Renal pelvis (tissue), 12 donors: ENCODE measurements at places on chromosomes 1 and 21. TPM values are rescaled to one million over a fixed set of nuclear protein-coding genes. Genes with fewer than 3 reads are reported as not detected.

DNA sequence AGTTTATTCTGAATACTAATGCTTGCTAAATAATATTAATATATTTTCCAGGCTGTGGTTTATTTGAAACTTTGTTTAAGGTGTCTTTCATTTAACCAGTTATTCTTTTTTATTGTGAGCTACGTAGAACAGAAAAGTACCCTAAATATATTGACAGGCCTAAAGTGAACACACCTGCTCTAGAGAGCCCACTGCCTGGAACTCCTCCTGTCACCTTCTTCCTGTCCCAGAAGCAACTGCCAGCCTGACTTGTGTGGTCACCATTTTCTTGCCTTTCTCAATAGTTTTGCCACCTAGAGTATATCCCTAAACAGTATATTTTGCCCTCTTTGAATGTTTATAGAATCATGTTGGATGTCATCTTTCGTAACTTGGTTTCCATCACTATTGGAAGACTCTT, 48.5 kb downstream of the SCCPDH start:
- no peak for DNase-seq

GRCh38 chr1:224333939-224334786, 4.2 kb upstream of the NVL start:
- DNase-seq = no peak

DNA sequence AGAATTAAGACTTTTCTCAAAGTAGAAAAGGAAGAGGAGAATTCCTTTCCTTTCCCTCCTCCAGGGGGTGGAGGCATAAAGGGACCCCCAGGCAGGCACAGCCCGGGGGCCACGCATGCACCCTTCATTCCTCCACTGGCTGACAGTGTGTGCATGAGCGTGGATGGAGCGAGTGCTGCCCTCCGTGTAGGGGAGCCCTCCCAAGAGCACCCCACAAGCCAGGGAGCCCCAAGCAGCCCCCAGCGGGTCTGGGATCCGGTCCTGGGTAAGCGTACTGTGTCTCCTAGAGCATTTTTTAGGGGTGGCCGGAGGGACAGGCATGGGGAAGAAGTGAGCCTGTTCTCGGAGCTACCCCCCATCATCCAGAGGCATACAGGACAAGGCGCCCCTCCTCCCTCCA, 120.5 kb downstream of the SIK1 start:
- no peak for DNase-seq

DNA sequence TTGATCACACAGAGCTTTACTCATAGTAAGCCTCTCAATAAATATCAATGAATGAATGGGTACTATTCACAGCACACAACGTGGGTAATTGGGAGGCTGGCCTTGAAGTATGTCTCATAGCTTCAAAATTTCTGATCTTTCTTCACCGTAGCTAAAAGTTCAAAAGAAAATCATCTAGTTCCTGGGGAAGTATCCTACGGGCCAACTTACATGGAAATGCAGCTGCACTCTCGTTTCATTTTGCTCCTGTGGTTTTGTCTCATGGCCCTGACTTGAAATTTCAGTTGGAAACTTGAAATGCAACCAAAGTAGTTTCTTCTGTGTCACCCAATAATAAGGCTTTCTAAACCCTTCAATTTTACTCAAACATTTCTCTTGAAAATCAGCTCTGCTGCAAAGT, 76.1 kb upstream of the CNIH3 start:
- no peak for DNase-seq

GRCh38 chr1:152623203-152623844, 421 bp upstream of the LCE3A start:
- no peak for DNase-seq

DNA sequence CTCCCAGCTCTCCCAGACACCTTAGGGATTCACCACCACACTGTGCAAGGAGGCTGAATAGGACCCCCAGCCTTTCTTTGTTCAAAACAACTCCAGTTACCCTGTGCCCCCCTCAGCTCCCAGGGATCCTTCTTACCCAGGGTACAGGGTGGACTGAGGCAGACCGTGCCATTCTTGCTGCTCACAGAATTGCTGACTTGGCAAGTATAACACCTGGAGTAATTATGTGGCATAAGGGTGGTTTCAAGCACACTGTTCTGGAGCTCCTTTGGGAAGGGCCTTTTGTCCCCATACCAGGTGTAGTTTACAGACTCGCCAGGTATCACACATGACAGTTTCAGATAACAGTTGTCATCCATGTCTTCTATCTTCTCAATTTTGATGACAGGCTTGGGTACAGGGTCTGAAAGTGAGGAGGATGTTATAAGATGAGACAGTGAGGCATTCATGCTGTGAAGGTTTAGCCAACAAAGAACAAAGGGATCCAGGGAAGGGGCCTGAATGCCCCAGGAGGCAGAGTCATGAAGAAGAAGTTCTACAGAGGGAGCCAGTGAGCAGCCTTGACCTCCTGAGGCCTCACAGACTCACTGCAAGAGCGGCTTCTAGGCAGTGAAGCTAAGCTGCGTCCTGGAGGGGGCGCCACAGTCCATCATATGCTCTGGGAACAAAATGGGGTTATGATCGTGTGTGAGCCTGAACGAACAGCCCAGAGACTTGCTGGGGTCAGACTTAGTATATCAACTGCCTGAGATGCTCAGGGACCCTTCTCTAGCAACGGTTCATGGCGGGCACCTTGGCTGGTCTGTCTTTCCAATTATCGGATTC, 30.3 kb downstream of the CD48 start:
- peak; percentile 21 for DNase-seq

DNA sequence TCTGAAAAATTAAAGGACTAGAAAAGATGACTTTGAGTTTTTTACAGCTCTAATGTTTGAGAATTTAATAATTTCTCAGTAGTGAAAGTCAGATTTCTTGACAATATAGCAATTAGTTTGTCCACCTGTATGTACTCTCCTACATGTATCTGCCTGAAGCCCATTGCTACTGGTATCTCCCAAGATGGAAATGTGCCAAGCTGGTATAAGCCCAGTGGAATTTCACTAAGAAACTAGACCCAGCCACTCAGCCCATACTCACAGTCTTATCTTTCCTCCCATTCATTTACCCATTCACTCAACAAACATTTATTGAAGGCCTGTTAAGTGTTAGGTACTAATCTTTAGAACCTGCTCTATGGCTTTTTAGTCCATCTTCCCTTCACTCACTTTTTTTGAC, 21.6 kb upstream of the TRIM45 start:
- no peak for DNase-seq

- peak; percentile 42 for DNase-seq
Observed at GRCh38 chr1:11441211-11441952, 37.6 kb upstream of the DISP3 start.

DNA sequence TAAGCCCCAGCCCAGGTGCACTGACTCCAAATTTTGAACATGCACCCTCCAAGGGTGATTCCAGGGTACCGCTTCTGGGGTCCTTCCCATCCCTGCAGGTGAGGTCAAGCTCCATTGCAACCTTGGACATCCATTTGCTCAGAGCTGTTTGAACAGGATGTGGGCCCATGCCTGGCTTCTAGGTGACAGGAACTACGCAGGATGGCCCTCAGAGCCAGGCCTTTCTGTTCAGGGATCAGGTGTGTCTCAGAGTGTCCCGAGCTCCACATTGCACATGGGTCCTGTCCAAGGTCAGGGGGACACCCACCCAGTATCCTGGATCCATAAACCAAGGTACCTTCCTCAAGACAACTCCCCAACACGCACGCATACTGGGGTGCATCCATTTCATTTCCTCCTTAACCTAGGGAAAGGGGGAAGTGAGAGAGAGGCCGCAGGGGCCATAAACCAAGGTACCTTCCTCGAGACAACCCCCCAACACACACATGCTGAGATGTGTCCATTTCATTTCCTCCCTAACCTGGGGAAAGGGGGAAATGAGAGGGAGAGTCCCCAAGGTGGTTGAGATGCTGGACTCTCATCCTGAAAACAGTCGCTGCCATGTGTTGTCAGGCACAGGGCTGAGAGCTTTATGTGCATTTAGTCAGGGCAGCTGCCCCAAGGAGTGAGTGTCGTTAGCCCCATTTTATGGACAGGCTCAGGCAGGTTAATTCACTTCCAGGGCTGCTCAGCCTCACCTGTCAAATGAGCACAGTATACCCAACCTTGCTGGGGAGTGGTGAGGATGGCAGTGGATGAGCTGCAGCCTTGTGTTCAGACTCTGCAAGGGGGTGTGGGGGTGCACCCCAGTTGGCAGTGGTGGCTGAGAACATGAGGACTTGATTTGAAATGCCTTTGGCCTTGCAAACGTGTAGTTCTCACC, 2.1 kb downstream of the SLC66A1 start:
- DNase-seq = no peak

DNA sequence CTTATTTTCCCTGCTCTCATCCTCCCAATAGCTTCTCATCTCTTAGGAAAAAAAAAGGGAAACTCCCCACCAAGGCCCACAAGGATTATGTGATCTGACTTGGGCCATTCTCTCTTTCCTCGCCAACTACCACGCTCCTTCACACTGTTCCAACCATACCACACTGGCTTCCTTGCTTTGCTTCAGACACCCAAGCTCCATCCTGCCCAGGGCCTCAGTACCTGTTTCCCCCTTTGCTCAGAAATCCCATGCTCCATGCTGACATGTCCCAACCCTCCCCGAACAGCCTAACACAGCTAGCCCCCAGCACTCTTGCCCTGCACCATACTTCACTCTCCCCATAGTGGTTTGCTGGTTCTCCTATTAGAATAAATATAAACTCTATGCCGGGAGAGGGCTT, 39.2 kb downstream of the MAB21L3 start:
- DNase-seq = no peak

- DNase-seq = no peak
Observed at GRCh38 chr1:18293291-18293690, 185.7 kb downstream of the IGSF21 start.

GRCh38 chr1:75520862-75521475, 89.9 kb downstream of the SLC44A5 start:
- no peak for DNase-seq

- DNase-seq = no peak
Observed at GRCh38 chr1:201766131-201766866, 62.7 kb upstream of the IPO9 start.

GRCh38 chr1:108747171-108747850, 837 bp downstream of the STXBP3 start:
- peak; percentile 82 for DNase-seq

DNA sequence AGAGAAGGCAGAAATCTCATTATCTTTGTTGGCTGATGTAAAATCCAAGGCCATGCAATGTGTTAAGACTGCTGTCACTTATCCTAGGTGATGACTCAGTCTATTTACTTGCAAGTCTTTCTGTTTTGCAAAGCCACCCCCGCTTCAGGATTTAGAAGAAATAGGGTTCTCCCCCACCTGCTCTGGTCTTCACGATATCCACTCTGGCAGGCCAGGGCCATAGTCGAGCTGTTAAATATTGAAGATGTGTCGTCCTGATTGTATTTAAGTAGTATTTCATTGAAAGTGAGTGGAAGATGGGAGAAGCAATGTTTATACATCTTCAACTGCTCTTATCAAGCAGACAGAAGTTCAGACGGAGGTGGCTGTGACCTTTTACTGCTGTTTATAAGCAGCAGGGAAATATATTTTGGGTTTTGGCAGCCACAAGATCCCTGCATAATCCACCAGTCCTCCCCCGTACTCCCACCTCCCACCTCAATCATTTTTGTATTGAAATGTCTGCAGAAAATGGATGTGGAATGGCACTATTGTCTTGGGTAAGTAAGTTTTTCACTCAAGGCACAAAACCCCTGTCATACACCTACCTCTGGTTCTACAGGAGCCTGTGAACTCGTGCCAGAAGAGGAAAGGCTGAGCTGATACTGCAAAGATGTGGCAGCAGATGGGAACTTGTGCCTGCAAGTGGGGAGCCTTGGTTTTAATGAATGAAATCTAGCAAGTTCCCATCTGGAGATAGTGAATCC, 117.4 kb downstream of the MRPS6 start:
- no peak for DNase-seq

DNA sequence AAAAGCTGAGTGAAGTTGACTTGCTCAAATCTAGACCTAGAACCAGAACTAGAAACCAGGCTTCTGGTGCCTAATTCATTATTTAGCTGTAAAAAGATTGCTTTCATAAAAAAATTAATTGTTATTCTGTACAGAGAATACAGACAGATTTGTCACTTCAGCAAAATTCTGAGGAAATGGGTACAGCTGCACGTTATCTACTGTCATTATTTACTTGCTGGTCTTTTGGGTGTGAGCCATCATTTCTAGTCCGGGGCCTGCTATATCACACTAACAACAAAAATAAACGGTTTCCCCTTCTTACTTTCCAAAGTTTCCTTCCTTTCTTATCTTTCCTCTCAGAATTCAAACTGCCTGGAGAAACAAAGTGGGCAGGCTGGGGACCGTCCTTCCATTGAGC, 68.3 kb downstream of the PTGER3 start:
- DNase-seq = no peak

- DNase-seq = no peak
Observed at GRCh38 chr1:55007625-55008024, 8.9 kb downstream of the BSND start.

DNA sequence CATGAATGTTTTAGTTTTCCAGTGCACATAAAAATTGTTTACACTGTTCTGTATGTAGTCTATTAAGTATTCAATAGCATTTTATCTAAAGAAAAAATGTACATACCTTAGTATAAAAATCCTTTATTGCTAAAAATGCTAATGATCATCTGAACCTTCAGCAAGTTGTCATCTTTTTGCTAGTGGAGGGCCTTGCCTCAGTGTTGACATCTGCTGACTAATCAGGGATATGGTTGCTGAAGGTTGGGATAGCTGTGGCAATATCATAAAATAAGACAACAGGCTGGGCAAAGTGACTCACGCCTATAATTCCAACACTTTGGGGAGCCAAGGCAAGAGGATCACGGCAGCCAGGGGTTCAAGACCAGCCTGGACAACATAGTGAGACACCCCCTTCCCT, 9.0 kb downstream of the DYNLT5 start:
- no peak for DNase-seq

DNA sequence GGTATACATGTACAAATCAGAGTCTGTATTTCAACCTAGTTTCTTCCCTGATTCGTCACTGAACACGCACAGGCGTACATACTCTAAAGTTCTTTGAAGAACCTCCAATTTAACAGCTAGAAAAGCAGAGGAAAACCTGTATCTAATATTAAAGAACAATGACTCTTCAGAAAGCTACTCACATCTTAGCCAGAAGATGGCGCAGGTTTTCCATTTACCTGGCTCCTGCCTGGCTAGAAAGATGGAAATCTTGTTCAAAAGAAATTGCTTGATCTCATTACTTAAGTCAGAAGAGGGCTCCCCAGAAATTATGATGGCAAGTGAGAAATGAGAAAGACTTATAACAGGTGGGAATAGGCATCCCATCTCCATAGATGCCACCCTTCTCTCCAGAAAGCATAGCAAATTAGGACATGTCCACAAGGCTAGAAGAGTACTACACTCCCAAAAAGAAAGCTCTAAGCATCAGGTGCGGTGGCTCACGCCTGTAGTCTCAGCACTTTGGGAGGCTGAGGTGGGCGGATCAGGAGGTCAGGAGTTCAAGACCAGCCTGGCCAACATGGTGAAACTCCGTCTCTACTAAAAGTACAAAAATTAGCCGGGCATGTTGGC, 19.0 kb upstream of the L1TD1 start:
- peak; percentile 57 for DNase-seq

PODN gene
- 1.6 TPM for polyA plus RNA-seq

ASCL5 gene
- 0.36 TPM for polyA plus RNA-seq

FCER1A gene
- polyA plus RNA-seq = 0.47 TPM

SYF2 gene
- polyA plus RNA-seq = 95.4 TPM

MANEAL gene
- polyA plus RNA-seq = 4.4 TPM

CAMK1G gene
- polyA plus RNA-seq = 5.4 TPM

LCE1F gene
- polyA plus RNA-seq = not detected

KCNE2 gene
- polyA plus RNA-seq = 1.2 TPM

PAPPA2 gene
- polyA plus RNA-seq = 45.4 TPM

SH2D5 gene
- 1.4 TPM for polyA plus RNA-seq

CLEC20A gene
- 0.36 TPM for polyA plus RNA-seq

SPRR1A gene
- not detected for polyA plus RNA-seq

KRTAP13-3 gene
- not detected for polyA plus RNA-seq

MPZL1 gene
- 128 TPM for polyA plus RNA-seq
